NCI-H1694 treated with DMSO at 0.1 percent for 48 hours (cell line): ENCODE measurements at places on chromosomes 2 and 18.

GRCh38 chr2:25899404-25899970, 21.2 kb upstream of the ASXL2 start:
- DNase-seq, result no peak

- no peak for DNase-seq
Measured at GRCh38 chr2:151491496-151491895, 81.8 kb downstream of the RIF1 start.

GRCh38 chr2:23745068-23745725, 181.7 kb downstream of the ATAD2B start:
- no peak for DNase-seq

DNA sequence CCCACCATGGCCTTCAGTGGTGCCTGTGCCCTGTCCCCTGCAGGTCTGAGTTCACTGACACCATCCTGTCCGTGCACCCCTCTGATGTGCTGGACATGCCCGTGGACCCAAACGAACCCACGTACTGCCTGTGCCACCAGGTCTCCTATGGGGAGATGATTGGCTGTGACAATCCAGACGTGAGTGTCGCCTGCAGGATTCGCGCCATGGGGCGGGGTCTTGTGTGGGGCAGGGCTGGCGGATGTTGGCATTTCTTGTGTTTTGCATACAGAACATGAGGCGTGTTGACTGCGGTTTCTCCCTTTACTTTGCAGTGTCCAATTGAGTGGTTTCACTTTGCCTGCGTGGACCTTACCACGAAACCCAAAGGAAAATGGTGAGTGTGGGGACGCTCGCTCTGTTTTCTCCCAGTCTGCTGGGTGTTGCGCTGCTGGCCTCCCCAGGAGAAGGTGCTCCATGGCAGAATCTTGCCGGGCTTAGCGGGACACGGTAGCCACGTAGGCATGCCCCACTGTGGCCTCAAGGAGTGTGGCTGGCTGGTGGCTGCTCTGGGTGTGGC, 11.5 kb upstream of the D2HGDH start:
- no peak for DNase-seq

DNA sequence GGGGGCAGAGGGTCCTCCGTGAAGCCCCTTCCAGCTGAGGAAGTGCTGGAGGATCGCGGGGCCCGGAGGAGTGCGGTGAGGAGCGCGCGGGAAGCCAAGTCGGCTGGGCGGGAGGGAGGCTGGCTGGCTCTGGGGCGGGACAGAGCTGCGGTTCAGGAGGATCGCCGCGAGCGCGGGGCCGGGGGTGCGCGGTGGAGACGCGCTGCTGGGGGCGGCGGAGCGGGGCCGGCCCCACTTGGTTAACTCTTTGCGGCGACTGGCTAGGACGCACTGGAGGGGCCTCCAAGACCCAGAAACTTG, 464 bp downstream of the CYBRD1 start:
- DNase-seq, result no peak

- DNase-seq, result no peak
Measured at GRCh38 chr2:174438146-174438886, 42.8 kb downstream of the SCRN3 start.

DNA sequence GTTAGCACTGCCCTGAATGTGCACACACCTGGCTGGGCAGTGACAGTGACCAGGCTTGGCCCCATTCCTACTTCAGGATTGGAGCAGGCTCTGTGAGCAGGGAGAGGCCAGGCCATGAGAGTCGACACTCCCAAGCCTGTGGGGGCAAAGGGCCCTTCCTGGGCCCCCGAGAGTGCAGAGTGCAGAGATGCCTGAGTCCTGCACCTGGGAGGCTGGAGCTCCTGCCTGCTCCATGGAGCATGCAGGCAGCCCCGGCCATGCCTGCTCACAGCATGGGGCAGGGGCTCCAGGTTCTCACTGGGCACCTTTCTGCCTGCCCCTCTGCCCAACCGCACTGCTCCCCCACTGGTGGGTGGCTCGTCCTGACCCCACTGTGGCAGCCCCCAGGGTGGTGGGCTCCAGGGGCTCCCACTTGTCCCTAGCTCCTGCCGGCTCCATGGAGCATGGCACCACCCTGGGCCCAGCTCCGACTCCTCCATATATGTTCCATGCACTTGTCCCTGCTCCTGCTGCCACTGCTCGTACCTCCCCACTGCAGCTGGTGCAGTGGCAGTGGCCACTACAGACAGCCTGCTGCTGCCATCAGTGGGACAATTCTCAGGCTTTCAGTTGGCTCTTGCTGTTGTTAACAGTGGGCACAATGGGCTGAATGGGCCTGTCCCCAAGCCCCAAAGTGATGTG, 282.0 kb downstream of the RPRM start:
- no peak for DNase-seq
